ENCODE measurements at places on chromosomes 16 and 17.
A peak's percentile ranks its signal among the peaks of the same experiment; 100 is the strongest.

DNA sequence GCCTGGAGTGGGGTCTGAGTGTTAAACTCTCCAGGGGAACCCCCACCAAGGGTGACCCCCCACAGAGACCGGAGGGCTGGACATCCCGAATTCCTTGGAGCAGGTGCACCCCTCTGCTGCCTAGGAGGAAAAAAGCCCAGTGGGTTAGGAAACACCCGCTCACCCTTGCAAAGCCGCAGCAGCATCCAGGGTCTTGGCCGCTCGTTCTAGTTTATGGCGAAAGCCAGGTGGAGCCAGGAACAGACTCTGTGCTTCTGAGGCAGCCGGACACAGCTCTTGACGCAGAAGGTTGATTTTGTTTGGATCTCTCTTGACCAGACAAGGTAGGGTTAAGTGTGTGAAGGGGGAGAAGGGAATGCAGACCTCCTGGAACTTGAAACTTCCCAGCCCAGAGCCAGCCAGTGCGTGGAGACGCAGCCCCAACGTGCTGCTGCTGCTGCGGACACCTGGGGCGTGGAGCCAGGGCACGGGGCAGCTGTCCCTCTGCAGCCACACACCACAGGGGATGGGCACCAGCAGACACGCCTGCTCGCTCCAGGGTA is 154.5 kb downstream of the LAT start:
- no peak for DNase-seq

- DNase-seq, result no peak
These were observed 8.9 kb upstream of the ZNF200 start for GRCh38 chr16:3243882-3244281.

GRCh38 chr16:82660075-82660645 is 33.4 kb downstream of the CDH13 start:
- peak; percentile 58 for DNase-seq

DNA sequence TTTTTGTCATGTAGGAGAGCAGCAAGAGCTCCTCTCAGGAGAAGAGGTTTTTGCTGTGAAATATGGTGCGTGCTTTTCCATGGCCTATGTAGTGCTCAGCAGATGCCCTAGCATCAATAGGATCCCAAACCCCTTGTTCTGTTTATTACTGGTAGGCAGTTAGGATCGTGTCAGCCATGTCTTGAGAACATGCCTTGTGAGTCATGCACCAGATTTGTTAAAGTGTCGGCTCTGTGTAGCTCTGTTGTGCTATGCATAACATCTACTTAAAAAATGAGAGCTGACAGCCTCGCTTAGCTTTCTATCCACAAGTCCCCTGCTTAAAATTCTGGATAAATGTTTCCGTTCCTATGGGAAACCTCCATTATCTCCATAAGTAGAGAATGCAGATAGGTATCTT is 4.4 kb upstream of the EIF4A3 start:
- peak; percentile 76 for DNase-seq

- no peak for DNase-seq
These were observed 224.1 kb upstream of the FOXF1 start for GRCh38 chr16:86285938-86286921.

DNA sequence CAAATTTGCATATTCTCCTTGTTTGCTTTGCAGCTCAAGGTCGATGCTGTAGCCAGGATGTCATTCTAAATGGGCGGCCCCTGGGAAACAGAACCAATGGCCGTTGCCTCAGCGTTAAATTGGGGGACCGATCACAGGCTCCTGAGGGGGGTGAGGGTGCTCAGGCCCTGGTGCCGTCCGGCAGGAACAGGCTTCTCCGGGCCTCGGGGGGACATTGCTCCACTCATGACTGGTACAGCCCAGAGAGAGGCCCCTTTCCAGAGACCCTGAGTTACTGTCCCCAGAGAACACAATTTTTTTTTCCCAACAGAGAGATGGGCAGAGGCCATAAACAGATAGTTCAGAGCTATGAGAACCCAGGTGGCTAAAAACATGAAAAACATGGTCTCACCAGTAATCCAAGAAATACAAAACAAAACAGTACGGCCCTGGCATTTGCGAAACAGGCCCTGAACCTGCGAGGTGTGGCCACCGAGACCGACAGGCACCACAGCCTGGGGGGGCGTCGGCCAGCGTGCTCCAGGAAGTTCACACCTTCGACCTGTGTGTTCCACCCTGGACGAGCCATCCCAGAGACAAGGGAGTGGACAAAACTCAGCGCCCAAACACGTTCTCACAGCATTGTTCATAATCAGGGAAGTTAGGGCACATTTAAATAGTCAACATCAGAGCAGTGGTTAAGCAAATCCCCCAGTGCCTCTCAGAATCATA is 82.8 kb downstream of the METRNL start:
- no peak for DNase-seq

DNA sequence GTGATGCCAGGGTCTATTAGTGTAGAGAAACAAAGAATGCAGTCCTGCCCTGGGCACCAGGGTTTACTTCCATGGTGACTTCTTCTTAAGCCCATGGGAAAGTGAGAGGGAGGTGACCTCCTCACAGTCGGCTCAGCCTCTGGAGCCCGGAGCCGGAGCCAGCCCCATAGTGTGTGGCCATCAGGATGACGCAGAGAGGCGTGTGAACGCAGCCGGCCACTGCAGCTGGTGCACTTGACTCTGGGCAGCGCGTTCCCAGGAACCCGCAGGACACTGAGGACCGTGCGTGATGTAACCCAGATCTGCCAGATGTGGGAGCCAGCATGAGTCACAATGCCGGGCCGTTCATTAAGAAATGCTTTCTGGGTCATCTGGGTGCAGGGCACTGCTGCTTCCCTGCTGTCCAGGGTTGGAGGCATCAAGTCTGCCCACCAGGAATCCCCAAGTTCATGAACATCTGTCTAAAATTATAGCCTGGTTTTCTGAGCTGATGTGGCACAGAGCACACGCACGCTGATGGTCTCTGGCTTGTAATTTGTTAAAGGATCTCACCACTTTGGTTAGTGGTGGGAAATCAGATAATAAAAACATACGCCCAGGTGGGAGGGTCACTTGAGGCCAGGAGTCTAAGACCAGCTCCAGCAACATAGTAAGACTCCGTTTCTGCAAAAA is 114.1 kb downstream of the PITPNC1 start:
- DNase-seq, result peak; percentile 98

DNA sequence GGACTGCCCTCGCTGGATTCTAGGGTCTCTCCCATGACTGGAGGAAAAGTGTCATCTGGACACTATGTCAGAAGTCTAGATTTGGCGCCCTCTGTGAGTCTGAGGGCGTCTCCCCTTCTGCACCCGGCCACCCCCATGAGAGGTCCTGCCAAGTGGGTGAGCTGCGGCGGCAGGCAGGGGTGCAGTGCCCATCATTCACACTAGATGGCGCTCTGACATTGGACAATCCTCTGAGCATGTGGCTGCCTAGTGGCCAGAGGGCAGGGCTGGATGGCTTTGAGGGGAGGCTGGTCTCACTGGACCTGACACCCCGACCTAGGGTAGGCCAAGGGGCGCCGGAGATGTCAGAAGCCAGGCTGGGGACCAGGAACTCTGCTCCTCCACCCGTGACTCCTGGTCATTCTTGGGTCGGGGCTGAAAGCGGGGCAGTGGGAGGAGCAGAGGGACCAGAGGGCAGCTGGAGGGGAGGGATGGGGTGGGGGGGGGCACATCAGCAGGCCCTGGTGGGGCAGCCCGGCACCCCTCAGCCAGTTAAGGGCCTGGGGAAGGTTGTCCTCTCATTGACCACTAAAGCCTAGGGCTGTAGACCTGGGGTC is 28.0 kb downstream of the MRM1 start:
- peak; percentile 74 for DNase-seq

DNA sequence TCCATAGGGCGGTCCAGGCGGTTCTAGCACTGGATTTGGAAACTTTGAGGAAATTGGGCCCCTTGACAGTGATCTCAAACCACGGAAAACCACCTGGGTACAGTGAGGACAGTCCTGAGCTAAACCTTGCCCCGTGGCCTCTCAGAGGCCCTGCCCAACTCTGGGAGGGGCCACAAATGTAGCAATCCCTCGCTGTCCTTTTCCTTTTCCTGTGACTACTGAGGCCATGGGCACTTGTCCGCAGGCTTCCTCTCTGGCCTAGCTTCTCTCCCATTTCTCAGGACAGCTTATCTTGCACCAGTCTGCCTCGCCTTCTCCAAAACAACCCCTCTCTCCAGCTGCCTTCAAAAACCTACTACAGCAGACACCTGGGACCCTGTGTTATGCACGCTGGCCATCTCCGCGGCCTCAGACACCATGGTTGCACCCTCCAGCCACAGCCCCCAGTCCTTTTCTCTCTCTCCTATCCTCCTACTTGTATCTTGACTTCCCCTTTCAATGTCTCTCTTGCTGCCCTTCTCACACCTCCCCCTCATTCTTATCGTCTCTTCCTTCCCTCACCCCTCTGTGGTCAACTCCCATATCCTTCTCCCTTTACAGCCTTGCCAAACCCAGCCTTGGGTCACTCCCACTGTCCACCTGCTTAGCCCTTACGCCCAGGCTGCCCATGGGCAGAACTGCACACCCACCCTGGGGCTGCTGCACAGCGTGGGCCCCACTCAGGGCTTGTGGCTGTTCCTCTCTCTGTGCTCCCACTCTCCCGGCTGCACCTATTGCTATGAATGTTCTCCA is 7.6 kb downstream of the SCPEP1 start:
- no peak for DNase-seq

- DNase-seq, result no peak
These were observed 19.3 kb downstream of the DHODH start for GRCh38 chr16:72027669-72028378.

GRCh38 chr16:67016681-67017420 is 12.1 kb upstream of the CBFB start:
- no peak for DNase-seq

- DNase-seq, result no peak
These were observed 19.0 kb upstream of the TUBG2 start for GRCh38 chr17:42640121-42640520.

- no peak for DNase-seq
These were observed 127.0 kb upstream of the HAS3 start for GRCh38 chr16:68978303-68978954.

GRCh38 chr16:68081861-68082628 is 3.1 kb upstream of the NFATC3 start:
- DNase-seq, result no peak

GRCh38 chr17:27593232-27593856 is 37.6 kb upstream of the LGALS9 start:
- no peak for DNase-seq

- peak; percentile 77 for DNase-seq
These were observed 57.0 kb downstream of the PITPNC1 start for GRCh38 chr17:67434061-67434525.

DNA sequence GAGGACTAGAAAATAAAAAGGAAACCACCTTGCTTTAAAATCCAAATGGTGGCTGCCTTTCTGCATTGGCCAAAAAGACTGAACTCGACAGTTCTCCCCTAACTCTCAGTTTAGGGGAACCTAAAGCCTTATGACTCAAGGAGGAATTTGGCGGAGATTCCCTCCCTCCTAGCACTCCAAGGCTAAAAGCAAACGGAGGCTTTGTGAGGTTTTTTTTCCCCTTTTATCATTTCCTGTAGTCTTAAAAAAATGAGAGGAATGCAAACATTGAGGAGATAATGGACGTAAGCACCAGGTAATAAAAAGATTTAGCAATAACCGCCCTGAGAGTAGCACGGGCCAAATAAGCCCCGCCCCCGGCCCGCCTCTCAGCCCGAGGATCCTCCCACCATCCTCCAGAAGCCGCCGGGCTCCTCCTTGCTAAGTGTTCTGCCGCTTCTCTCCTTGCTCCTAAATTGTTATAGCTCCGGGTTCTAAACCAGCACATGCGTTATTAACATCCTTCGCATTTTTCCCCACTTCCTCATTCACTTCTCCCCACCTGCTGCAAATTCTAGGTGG is 5.8 kb upstream of the KIFC3 start:
- DNase-seq, result peak; percentile 93

DNA sequence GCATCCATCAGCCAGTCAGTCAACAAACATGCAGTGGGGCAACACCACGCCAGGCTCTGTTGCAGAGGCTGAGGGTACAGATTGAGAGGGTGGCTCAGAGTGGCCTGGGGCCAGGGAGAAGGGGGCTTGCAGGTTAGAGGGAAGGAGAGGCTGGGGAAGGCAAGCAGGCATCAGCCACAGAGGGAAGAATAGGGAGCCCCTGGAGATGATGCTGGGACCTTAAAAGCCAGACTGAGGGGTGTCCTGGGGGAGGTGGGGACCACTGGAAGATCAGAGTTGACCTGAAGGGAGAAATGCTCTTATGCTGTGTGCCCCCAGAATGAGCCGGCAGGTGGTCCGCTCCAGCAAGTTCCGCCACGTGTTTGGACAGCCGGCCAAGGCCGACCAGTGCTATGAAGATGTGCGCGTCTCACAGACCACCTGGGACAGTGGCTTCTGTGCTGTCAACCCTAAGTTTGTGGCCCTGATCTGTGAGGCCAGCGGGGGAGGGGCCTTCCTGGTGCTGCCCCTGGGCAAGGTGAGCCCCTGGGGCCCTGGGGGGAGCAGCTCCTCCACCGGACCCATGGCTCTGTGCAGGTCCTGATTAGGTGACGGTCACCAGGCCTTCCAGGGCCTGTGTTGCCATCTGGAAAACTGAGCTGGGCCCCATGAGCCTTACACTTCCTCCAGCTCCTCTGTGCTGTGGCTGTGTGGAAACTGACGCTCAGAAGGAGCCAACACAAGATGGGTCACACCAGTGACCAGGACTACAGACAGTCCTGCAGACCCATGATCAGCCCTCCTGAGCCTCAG is 1.7 kb downstream of the CORO1A start:
- DNase-seq, result no peak

- DNase-seq, result no peak
These were observed 135.8 kb upstream of the CPHXL start for GRCh38 chr16:75862098-75862386.

GRCh38 chr17:68238164-68238870 is 9.5 kb upstream of the AMZ2 start:
- DNase-seq, result no peak

DNA sequence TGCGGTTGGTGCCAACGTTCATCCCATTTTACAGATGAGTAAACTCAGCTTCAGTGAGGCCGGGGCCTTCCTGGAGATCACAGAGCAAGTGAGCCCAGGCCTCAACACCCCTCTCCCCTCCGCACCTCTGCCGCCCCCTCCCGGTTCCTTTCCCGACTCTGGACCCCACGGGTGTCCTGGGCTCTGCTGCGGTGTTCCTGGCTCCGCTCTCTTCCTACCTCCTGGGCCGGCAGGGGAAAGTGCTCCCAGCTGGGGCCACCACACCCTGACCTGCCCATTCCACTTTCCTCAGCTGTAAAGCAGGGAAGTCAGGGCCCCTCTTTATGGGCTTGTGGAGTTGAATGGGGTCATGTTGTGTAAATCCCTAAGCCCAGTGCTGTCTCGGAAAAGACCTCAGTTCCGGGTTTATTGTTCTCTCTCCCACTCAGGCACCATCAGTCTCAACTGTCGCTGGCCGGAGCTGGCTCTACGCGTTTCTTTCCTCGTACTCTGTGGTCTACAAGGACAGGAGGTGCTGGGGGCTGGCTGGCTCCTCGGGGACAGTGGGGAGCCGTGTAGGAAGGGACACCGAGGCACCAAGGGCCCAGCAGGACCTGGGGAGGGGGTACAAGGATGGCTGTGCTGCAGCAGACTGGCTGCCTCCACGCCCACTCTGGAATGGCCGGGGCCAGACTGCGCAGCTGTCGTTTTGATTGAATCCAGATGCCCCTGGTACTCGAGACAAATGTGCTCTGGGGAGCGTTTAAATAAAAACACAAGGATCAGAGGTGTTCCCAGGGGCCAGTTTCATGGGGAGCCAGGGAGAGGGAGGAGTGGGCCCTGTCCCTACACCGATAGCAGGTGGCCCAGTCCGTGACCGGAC is 21.7 kb upstream of the ACSF3 start:
- peak; percentile 20 for DNase-seq

Measured in fibroblast of pulmonary artery (primary cell).